Kidney (tissue), 22 donors: ENCODE measurements at places on chromosomes 13 and 19. TPM values are rescaled to one million over a fixed set of nuclear protein-coding genes. Genes with fewer than 3 reads are reported as not detected.

- no peak for DNase-seq
Measured at GRCh38 chr19:11662278-11662677, 65.0 kb downstream of the ZNF627 start.

DNA sequence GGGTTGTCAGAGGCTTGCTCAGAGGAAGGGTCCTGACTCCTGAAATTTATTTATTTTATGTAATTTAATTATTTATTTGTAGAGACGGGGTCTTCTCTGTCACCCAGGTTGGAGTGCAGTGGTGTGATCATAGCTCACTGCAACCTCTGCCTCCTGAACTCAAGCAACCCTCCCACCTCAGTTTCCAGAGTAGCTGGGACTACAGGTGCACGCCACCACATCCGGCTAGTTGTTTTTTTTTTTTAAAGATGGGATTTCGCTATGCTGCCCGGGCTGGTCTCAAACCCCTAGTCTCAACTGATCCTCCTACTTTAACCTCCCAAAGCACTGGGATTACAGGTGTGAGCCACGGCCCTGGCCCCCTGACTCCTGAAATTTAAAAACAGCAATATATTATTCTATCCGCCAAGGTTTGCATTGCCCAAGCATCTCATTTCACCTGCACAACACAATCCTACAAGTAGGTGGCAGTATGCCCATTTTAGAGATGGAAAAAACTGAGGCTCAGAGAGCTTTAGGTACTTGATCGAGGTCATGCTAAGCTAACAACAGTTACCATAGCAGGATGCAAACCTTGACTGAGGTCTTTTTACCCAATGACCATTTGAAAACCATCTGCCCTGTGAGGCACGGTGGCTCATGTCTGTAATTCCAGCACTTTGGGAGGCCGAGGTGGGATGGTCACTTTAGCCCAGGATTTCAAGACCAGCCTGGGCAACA is 18.1 kb downstream of the ARHGEF18 start:
- DNase-seq, result peak; percentile 17

- no peak for DNase-seq
Measured at GRCh38 chr13:94988654-94989053, 276.3 kb upstream of the SOX21 start.

The RCBTB2 gene
- 19.6 TPM for total RNA-seq

DNA sequence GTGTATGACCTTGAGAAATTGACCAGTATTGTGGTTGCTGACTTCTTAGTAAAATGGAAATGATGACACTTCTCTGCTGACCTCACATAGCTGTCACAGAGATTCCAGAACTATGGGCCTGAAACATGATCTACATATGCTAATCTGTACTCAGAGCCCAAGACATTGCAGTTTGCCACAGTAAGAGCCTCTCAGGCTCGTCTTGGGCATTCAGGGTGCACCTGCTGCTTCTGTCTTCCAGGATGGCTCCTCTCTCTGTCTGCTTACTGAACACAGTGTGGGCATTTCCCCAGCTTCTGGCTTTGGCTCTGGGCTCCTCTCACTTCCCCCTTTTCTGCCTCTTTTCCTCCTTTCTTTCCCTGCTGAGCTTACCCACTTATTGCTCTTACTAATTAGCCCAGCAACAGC is 22.3 kb upstream of the SLC46A3 start:
- DNase-seq, result no peak

GRCh38 chr19:7917267-7918061 is 2.7 kb upstream of the SNAPC2 start:
- DNase-seq, result peak; percentile 63

The MIR17HG gene
- 5.7 TPM for total RNA-seq

The NACC1 gene
- total RNA-seq, result 46.1 TPM

GRCh38 chr19:13633109-13633508 is 126.8 kb upstream of the CACNA1A start:
- peak; percentile 76 for DNase-seq

DNA sequence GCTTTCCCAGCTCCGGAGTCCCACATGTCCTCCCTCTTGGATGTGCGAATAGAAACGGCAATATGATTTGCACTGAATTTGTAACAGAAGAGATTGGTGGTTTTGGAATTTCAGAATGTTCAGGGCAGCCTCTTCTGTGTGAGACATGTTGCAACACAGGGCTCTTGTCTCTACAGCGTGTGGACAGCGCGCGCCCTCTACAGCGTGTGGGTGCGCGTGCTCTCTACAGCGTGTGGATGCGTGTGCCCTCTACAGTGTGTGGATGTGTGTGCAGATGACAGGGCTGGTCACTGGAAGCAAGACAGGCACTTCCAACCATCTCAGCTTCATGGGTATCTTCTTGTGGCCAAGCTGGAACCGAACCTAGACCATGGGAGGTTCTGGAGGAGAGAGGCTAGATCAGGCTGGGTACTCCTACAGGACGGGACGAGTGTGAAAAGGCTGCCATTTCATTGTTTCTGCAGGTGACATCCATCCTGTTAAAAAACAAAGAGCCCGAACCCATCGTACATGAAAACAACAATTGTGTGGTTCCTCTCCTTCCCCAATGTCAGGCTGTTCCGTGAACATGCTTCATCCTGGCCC is 78.4 kb downstream of the TEX29 start:
- DNase-seq, result no peak

DNA sequence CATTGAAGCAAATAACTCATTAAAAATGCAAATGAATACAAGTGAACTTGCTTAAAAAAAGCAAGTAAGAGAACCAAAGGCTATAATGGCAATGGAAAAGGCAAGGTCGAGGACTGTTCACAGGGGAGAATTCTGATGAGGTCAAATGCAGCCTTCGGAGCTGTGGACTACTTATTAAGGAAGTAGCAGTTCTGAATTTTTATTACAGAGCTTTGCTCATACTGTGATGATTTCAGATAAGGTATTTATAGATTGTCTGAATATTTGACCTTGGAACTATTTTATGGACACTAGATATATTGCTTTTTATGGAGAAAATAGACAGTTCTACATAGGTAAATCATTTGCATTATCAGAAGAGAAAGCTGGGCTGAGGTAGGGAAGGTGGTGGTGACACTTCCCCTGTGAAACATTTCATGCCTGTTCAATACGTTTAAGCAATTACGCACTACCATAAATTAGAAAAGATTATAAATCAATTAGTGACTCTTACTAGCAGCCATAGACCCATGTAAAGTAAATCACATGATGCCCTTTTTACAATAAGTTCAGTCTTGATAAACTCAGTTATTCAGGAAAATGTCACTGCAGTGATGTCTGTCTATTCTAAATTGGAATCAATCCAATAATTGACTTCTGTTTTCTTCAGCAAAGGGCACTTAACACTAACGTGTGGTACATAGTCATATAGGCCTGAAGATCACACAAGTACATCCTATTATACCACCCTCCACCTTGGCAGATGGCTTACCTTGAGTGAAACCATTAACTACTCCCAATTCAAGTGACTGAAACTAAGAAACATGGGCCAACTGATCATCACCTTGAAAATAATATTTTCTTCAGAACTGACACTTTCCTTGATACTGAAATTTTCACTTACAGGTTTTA is 260.0 kb downstream of the KLF12 start:
- no peak for DNase-seq

The PSG4 gene
- 0.35 TPM for total RNA-seq

DNA sequence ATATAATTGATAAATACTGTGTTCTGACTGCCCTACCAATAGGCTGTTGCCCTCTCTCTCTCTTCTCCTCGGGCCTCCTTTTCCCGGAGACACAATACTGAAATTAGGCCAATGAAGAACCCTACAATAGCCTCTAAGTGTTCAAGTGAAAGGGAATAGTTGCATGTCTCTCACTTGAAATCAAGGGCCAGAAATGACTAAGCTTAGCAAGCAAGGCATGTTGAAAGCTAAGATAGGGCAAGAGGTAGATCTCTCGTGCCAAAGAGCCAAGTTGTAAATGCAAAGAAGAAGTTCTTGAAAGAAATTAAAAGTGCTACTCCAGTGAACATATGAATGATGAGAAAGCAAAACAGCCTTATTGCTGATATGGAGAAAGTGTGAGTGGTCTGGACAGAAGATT is 13.3 kb downstream of the KATNAL1 start:
- DNase-seq, result no peak

DNA sequence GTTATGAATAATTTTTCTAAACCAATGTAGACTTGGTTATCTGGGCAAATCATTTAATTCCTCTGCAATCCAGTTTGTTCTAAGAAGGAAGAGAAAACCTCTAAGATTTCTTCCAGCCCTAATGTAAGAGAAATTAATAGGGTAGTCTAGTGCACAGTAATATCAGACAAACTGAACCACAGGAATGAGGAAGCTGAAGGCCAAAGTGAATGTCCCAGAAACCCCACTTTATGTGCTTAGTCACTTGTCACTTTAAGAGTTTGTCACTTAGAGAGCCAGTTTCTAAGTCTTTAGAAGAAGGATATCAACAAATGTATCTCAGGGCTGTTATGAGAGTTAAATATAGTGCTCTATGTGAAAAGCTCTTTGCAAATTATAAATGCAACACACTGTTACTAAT is 750.6 kb downstream of the DIAPH3 start:
- no peak for DNase-seq

The ZNF541 gene
- total RNA-seq, result 0.69 TPM

The FLT3LG gene
- 12.5 TPM for total RNA-seq

The GPR12 gene
- not detected for total RNA-seq

DNA sequence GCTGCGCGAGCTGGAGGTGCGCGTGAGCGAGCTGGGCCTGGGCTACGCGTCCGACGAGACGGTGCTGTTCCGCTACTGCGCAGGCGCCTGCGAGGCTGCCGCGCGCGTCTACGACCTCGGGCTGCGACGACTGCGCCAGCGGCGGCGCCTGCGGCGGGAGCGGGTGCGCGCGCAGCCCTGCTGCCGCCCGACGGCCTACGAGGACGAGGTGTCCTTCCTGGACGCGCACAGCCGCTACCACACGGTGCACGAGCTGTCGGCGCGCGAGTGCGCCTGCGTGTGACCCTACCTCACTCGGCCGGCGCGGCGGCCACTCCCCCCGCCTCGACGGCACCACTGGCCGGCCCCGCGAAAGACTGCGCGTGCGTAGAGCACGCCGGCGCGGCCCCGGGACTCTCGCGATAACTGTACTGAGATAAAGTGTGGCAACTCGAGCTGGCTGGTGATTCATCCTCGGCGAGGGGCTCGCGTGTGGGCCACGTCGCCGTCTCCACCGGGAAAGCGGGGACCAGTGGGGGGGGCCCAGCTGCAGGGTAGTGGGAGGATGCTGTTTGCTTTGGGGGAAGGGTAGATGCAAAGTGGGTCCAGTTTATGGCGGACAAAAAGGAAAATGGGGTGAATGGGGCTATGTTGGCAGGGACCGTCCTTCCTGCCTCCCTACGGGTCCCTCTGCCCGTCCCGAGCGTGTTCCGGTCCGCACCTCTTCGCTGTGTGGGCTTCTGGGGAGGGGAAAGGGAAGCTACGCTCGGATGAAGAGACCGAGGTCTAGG is 11.4 kb downstream of the FUT6 start:
- peak; percentile 97 for DNase-seq

- DNase-seq, result no peak
Measured at GRCh38 chr13:48831248-48831647, 144.5 kb upstream of the FNDC3A start.

The AXL gene
- 37.4 TPM for total RNA-seq

The PCDH9 gene
- total RNA-seq, result 9.5 TPM

- DNase-seq, result no peak
Measured at GRCh38 chr19:42816894-42817293, 51.4 kb upstream of the PSG8 start.

- no peak for DNase-seq
Measured at GRCh38 chr19:55596304-55596703, 3.0 kb downstream of the FIZ1 start.

The ZNF880 gene
- 27.2 TPM for total RNA-seq

- DNase-seq, result no peak
Measured at GRCh38 chr13:114155320-114155719, 22.9 kb upstream of the RASA3 start.

GRCh38 chr19:55451965-55452748 is 9.1 kb upstream of the SHISA7 start:
- peak; percentile 65 for DNase-seq

DNA sequence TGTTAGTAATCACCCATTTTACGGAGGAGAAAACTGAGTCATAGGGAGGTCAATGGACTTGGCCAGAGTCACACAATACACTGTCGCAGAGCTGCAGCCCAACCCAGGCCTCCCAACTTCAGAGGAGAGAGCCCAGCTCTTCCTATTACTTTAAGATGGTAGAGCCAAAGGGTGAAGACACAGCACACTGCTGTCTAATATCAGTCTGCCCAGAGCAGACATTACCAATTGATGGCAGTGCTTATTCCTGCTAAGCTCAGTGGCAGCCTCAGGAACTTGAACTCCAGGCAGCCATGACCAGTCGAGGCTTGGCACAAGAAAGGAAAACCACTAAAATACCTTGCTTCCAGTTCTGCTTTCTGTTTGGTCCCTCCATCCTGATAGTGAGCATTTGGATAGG is 18.4 kb downstream of the TMEM150B start:
- DNase-seq, result no peak

The DDX39A gene
- total RNA-seq, result 53.8 TPM

DNA sequence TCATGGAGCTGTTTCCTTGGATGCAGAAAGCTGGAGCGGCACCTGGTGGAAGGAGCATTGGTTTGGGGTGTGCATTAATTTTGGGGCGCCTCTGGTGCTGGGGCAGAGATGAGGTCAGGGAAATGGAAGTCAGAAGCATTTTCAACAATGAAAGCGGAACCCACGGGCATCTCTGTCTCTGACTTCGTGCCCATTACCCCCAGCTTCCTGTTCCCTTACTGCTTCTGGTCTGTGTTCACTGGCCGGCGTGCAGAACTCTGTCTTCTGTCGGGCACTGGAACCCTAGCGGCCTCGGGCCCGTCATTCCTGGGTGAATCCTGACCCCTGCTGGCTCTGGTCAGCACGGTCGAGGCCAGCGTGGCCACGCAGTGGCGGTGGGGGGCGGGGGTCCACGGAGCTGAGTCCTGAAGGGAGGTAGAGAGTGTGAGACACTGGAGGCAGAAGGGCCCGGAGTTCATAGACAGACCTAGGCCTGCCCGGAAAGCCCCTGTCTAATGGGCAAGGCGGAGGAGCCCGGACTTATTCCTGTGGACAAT is 7.9 kb upstream of the LINGO3 start:
- DNase-seq, result peak; percentile 78

- DNase-seq, result no peak
Measured at GRCh38 chr13:42394711-42395085, 122.7 kb downstream of the AKAP11 start.
